ENCODE measurements at places on chromosomes 4 and X.

- no peak for DNase-seq
These were observed 155.6 kb downstream of the BTC start for GRCh38 chr4:74638689-74639088.

- DNase-seq, result no peak
These were observed 201.1 kb downstream of the OPHN1 start for GRCh38 chrX:68232206-68232605.

DNA sequence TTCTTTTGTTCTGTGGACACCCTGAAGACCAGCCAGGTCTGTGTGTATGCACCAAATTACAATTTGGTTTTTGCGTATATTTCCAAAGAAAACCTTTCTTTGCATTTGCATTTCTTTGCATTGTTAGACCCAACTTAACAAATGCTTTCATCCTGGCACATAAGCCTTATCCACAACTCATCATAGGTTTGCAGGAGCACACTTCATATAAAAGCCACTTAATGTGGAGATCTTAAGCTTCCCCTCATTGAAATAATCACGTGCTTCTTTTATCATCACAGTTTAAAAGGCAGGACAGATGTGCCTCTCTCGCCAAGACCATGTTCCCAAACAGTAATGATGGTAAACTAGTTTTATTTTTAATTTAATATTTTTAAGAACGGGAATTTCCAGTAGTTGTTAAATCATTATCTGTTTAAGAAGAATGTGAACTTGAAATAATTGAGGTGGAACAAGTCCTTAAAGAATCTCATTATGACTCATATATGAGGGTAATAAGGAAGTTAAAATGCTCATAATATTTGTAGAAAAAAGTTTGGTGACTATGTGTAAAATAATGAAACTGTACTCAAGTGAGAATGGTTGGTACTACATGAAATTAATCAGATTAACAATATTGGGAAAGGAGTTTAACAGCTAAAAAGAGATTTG is 65.5 kb downstream of the GLRA3 start:
- no peak for DNase-seq

GRCh38 chr4:147408189-147408588 is 72.7 kb upstream of the EDNRA start:
- DNase-seq, result no peak

GRCh38 chrX:14015941-14016340 is 13.8 kb downstream of the GEMIN8 start:
- no peak for DNase-seq

DNA sequence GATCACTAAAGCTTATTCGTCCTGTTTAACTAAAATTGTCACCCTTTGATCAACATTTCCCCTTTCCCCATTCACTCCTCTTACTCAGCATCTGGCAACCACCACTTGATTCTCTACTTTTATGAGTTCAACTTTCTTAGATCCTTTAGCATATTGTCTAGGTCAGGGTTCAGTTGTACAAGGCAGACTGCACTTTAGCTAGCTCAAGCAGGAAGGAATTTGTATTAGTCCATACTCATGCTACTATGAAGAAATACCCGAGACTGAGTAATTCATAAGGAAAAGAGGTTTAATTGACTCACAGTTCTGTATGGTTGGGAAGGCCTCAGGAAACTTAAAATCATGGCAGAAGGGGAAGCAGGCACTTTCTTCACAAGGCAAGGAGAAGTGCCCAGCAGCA is 44.3 kb downstream of the TASL start:
- no peak for DNase-seq

DNA sequence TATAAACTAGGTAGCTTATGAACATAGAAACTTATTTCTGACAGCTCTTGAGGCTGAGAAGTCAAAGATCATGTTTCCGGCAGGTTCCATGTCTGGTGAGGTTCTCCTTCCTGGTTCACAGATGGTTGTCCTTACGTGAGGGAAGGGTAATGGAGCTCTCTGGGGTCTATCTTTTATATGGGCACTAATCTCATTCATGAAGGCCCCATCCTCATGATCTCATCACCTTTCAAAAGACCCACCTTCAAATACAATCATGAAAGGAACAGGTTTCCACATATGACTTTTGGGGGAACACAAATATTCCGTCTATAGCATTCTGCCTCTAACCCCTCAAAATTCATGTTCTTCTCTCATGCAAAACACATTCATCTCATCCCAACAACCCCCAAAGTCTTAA is 264.7 kb downstream of the PTTG2 start:
- no peak for DNase-seq

DNA sequence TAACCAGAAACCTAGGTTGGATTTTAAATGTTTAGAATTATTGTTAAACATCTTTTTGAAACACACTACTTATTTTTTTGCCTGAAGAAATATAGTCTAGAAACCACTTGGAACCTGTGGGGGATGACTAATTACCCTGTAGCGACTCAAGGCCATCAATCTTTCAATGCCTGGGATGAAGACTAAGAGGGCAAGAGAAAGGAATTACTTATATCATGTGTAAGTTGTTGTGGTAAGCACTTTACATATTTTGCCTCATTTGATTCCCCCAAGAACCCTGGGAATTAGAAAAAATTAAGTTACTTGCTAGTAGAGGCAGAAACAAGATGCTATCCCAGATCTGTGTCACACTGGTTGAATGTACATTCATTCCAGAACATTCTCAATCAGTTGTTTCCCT is 170.9 kb upstream of the GRIA3 start:
- DNase-seq, result no peak

GRCh38 chr4:87499403-87500091 is 29.6 kb downstream of the SPARCL1 start:
- DNase-seq, result no peak

- DNase-seq, result no peak
These were observed 219.2 kb downstream of the RPA4 start for GRCh38 chrX:97102938-97103337.

- no peak for DNase-seq
These were observed 73.1 kb downstream of the PALLD start for GRCh38 chr4:168569931-168570276.

Measured in stimulated activated CD4-positive, alpha-beta T cell treated with anti-CD3 and anti-CD28 coated beads, Interleukin-1b, Interleukin-23, amount 100 ng/mL, for 4 hours (primary cell).